Anterior cingulate cortex (tissue), 58 donors: ENCODE measurements at places on chromosomes 5 and 9.

DNA sequence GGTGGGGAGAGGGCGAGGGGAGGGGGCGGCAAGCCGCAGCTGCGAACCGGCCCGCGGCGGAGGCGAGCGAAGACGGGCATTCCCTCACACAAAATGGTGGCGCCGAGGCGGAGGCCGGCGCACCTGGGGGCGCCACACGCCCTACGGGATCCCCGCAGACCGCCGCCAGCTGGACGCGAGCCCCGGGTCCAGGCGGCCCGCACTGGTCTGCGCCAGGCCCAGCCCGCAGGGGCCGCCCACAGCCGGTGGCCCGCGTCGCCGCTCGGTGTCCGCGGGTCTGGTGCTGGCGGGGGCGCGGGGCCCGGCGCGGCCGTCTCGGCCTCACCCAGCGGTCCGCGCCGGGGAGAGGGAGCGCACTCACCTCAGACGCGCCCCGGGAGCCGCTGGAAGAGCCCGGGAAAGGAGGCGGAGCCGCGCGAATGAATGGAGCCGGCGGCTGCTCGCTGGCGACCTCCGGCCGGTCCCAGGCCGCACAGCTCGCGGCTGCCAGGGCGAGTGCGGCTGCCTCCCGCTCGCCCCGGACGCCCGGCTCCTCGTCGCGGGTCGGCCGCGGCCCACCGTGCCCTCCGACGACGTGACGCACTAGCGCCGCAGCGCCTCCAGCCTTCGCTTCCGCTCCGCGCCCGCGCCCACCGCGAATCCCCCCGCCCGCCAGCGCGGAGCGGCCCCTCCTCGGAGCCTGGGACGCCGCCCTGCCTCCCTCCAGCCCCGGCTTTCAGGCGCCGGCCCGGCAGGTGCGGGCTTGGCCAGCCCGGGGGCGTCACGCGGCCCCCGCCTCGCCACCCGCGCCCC is at the start of gene FAM169A:
Gene FAM169A (minus strand): TSS at position 584 of the 792 bp plus-strand sequence. CDS start 24,711 bp downstream, outside the sequence.
- peak; percentile 52 for DNase-seq

DNA sequence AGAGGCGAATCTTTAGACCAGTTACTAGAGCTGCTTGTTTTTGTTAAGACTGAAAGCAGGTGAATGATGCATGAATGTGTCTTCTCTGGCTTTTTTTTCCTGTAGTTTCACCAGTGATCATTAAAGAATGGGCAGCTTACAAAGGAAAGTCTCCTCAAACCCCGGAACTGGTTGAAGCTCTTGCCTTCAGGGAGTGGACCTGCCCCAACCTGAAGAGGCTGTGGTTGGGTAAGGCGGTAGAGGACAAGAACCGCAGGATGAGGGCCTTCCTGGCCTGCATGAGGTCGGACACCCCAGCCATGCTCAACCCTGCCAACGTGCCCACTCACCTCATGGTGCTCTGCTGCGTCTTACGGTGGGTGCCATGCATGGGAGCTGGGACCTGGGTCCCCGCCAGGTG is 33.3 kb upstream of the PHF2 start:
- no peak for DNase-seq

- DNase-seq: no peak
Measured at GRCh38 chr9:137705443-137705863, 86.6 kb downstream of the EHMT1 start.

GRCh38 chr5:142141463-142141862 is 32.9 kb downstream of the NDFIP1 start:
- no peak for DNase-seq

- no peak for DNase-seq
Measured at GRCh38 chr5:66877843-66878242, 281.6 kb downstream of the MAST4 start.

GRCh38 chr9:126664900-126665643 is 51.3 kb downstream of the LMX1B start:
- no peak for DNase-seq

- no peak for DNase-seq
Measured at GRCh38 chr5:58013542-58014258, 446.2 kb downstream of the PLK2 start.
